ENCODE measurements at places on chromosomes 2 and 18. TPM values are rescaled to one million over a fixed set of nuclear protein-coding genes. Genes with fewer than 3 reads are reported as not detected.

Gene ANKRD30B
- total RNA-seq, result not detected

Gene ST8SIA3
- not detected for total RNA-seq

Gene RAPGEF4
- total RNA-seq, result 18.6 TPM

Gene SIX3
- total RNA-seq, result not detected

Gene POMC
- 0.68 TPM for total RNA-seq
